Temporal lobe (tissue), 4 donors: ENCODE measurements at places on chromosomes 3 and 15. TPM values are rescaled to one million over a fixed set of nuclear protein-coding genes. Genes with fewer than 3 reads are reported as not detected.

Gene CCR8
- total RNA-seq = not detected

Gene ITPKA
- total RNA-seq = 1.2 TPM

Gene AADACL2
- total RNA-seq = not detected

Gene UBA7
- total RNA-seq = 3.0 TPM

Gene RAF1
- total RNA-seq = 126 TPM

Gene CNTN3
- total RNA-seq = 28.3 TPM

Gene MINAR1
- total RNA-seq = 2.5 TPM

Gene GOLGA8J
- not detected for total RNA-seq

Gene GOLGA8R
- total RNA-seq = 0.49 TPM

Gene EMC7
- 14.5 TPM for total RNA-seq

Gene CIAO2A
- total RNA-seq = 29.0 TPM

Gene LTK
- under 0.01 TPM for total RNA-seq

Gene FAM43A
- total RNA-seq = 2.5 TPM

Gene METTL6
- total RNA-seq = 56.3 TPM

Gene CFAP100
- 2.5 TPM for total RNA-seq

Gene MED12L
- total RNA-seq = 5.4 TPM

Gene SIDT1
- 3.7 TPM for total RNA-seq

Gene NLGN1
- total RNA-seq = 61.0 TPM

Gene CCDC51
- total RNA-seq = 7.4 TPM

Gene MRPS11
- total RNA-seq = 15.5 TPM

Gene CLDN18
- total RNA-seq = under 0.01 TPM
